ENCODE measurements at places on chromosomes 7 and 10.
A peak's percentile ranks its signal among the peaks of the same experiment; 100 is the strongest.

GRCh38 chr10:78821052-78821451, 247.7 kb upstream of the ZMIZ1 start:
- DNase-seq = no peak

DNA sequence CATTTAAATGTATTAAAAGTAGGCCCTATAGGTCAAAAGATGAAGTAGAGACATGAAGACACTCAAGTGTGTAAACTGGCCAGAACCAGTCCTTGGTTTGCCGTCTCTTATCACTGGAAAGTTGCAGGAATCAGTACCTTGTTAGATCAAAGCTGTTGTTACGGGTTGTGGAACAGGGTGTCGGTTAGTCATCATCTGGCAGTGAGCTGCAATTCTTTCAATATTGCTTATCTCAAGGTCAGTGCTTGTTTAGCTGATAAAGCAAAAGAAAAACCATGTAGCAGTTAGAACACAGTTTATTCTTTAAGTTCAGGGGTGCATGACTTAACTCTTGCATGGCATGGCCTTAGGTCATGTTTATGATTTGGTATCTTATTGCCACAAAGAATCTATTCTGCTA, 10.0 kb upstream of the SLC13A1 start:
- DNase-seq = no peak

GRCh38 chr7:26397796-26398426, 106.2 kb downstream of the SNX10 start:
- DNase-seq = peak; percentile 43

- DNase-seq = no peak
Observed at GRCh38 chr7:142455392-142455791, 197.5 kb upstream of the PRSS58 start.

- DNase-seq = no peak
Observed at GRCh38 chr10:24503461-24504320, 220.0 kb downstream of the ARHGAP21 start.

DNA sequence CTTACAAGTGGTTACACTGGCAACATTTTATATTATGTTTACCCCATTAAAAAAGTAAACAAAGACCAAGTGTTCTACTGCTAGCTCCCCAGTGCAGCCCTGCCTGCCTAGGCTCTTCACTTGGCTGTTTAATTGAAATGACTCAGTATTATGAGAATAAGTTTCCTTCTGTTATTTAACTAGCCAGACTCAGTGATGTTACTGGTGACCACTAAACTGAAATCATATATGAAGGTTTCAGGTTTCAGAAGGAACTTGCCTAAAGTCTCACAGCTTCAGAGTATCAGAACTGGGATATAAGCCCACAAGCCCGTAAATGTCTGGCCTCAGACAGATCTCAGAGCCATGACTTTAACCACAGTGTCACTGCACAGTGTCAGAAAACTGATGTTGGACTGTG, 66.8 kb upstream of the EXOC4 start:
- DNase-seq = no peak

GRCh38 chr10:74189999-74190421, 39.0 kb downstream of the ADK start:
- DNase-seq = no peak

Data from bone marrow (tissue), 2 donors.